Renal pelvis (tissue), 12 donors: ENCODE measurements at places on chromosomes 5 and 9. TPM values are rescaled to one million over a fixed set of nuclear protein-coding genes. Genes with fewer than 3 reads are reported as not detected.

Gene CDO1
- 24.5 TPM for polyA plus RNA-seq

GRCh38 chr9:124849801-124850200 lies 3.5 kb upstream of the WDR38 start:
- no peak for DNase-seq

GRCh38 chr9:135811801-135812200 lies 95.5 kb downstream of the CAMSAP1 start:
- DNase-seq = no peak

DNA sequence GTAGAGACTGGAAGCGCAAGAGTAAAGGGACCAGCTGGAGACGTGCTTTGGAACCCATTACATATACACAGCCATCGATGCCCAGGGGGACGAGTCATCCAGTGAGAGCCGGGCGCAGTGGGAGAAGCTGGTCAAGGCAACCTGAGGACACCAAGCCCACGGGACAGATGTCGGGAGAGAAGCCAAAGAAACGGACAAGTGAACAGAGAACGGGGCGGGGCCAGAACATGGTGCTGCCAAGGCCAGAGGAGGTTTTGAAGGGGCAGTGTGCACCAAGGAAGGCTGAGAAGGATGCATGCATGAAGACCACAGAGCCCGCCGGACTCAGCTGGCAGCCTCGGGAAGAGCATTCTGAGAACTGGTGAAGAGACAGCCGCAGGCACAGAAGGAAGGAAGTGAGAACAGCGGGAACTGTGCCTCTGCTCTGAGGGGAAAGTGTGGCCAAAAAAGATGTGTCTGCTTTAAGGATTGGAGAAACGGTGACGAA lies 20.3 kb downstream of the CAMSAP1 start:
- DNase-seq = no peak

- DNase-seq = peak; percentile 43
Measured at GRCh38 chr5:62578540-62578939, at the start of gene LRRC70. Gene LRRC70 (plus strand): TSS chr5:62578819. CDS start chr5:62579439, 620 bp downstream.

Gene P4HA2
- polyA plus RNA-seq = 32.5 TPM

GRCh38 chr5:74261866-74262265 lies 378.7 kb downstream of the ENC1 start:
- no peak for DNase-seq

DNA sequence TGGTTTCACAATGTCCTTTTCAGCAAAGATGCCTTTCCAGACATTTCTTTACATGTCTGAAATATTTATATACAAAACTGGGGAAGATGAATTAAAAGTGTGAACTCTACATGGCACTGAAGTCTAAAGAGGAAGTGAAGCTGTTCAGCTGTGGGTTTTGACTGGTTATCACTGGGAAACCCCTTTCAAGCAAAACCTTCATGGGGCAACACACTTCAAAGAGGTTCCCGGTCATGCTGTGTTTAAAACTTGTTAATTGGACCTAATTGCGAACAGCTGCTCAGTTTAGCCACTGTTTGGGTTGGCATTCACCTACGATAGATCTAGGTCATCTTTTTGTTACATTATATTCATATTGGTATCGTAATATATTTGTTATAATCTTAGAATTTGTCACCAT lies 20.0 kb upstream of the GDNF start:
- no peak for DNase-seq

Gene PCDHGB7
- polyA plus RNA-seq = 16.1 TPM

DNA sequence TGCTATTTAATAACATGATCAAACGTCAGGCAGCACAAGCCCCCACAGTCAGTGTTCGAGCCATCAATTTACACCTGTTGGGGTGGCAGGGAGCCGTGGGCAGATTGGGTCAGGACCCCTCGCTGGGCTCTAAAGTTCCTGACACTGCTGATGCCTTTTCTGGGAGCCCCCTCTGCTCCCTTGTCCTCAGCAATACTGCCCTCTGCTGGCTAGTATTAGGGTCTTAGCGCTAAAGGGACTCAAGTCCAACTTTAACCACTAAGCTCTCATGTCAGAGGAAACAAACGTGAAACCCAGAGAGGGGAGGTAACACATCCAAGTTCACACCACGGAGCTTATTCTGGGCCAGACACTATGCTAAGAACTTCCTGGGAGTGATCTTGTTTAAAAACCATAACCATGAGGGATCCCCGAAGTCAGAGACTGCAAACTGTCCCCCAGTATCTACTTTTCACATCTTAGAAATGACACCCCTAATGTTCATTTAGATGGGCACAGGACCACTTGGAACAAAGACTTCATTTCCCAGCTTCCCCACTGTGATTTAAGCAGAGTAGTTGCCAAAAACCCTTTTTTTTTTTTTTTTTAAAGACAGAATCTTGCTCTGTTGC lies 20.4 kb downstream of the ANKS6 start:
- peak; percentile 61 for DNase-seq

DNA sequence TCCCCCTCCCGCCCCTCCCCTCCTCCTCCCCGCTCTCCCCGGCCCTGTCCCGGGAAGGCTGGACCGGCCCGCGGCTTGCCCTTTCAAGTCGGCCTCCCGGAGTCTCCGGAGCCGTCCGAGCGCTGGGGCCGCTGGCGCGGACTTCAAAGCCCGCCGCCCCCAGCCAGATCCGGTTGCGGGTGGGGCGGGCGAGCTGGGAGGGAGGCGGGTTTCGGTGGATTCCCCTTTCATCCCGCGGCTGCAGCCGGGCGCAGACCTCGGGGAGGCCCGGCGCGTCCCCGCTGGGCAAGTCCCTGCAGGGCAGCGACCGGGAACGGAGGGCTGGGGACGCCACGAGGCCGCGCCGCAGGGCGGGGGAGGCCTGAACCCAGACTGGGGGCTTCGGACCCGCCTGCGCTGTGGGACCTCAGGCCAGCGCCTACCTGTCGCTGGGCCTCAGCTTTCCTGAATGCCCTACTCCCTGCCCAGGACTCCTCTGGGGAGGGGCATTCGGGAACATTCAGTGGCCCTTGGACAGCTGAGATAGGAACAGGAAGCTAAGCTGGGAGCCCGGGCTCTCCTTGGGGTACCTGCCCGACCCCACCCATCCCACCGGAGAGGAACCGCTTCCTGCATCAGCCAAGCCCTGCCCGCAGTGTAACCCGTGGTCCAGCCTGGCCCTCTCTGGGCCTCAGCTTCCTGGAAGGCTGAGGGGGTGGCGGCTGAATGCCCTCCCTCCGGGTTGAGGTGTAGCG lies 23.4 kb downstream of the C9orf50 start:
- DNase-seq = peak; percentile 83

GRCh38 chr5:56983593-56984361 lies 31.9 kb upstream of the MIER3 start:
- DNase-seq = no peak

Gene ELOVL7
- 9.4 TPM for polyA plus RNA-seq

- DNase-seq = no peak
Measured at GRCh38 chr5:54886866-54887265, 98.5 kb downstream of the ESM1 start.

DNA sequence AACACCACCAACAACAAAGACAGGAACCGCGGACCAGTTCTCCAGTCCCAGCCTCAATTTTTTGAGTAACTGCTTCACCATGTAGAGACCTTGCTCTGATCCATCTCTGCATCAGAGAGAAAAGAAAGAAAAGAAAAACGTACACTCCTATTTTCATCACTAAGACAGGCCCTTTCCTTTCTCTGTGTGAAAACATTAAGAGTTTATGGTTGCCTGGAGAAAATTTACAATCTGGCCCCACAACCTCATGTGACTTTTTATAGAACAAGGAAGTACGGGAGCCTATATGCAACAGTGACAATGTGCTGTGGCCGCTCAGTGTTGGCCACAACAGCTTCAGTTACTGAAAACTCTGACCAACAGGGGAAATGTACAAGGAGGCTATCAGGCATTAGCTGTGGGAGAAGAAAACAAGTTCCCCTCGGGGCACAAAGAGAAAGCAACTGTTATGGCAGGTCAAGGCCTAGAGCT lies 272.9 kb upstream of the PTGER4 start:
- DNase-seq = peak; percentile 34

DNA sequence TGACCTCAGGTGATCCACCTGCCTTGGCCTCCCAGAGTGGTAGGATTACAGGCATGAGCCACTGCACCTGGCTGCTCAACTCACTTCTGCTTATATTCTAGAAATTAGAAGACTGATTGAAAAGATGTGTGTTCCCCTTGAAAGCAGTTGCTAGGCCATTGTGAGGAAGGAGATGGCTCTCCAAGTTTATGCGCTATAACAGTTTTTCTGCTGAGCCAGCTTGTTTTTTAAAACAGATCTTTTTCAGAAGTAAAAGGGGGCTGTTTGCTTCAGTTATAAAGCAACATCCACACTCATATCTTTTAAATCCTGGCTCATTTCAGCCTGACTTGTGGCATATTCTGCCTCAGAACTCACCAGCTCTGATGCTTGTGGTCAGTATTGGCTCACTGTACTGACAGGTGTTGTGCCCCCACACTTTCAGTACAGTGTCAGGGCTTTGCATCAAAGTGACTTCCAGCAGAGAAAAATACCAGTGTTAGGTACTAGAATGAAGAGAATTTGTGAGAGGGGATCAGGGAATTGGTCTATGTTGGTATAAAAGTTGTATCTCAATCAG lies 49.4 kb downstream of the NUP214 start:
- no peak for DNase-seq

DNA sequence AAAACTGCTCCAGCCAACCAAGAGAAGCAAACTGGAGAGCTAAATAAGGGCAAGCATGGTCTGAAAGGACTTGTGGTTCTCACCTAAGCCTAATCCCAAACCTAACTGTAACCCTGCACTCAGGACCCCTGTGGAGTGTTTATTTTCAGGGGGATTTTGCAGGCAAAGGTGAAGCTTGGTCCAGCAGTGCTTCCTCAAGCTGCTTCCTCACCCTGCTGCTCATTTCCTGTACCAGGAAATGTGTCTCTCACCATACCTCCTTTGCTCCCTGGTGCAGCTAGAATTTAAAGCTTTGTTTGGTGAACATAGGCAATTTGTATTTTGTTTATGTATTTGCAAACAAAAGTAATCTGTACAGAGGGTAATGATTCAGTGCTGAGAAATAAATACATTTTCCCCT lies 50.2 kb downstream of the CARTPT start:
- no peak for DNase-seq

DNA sequence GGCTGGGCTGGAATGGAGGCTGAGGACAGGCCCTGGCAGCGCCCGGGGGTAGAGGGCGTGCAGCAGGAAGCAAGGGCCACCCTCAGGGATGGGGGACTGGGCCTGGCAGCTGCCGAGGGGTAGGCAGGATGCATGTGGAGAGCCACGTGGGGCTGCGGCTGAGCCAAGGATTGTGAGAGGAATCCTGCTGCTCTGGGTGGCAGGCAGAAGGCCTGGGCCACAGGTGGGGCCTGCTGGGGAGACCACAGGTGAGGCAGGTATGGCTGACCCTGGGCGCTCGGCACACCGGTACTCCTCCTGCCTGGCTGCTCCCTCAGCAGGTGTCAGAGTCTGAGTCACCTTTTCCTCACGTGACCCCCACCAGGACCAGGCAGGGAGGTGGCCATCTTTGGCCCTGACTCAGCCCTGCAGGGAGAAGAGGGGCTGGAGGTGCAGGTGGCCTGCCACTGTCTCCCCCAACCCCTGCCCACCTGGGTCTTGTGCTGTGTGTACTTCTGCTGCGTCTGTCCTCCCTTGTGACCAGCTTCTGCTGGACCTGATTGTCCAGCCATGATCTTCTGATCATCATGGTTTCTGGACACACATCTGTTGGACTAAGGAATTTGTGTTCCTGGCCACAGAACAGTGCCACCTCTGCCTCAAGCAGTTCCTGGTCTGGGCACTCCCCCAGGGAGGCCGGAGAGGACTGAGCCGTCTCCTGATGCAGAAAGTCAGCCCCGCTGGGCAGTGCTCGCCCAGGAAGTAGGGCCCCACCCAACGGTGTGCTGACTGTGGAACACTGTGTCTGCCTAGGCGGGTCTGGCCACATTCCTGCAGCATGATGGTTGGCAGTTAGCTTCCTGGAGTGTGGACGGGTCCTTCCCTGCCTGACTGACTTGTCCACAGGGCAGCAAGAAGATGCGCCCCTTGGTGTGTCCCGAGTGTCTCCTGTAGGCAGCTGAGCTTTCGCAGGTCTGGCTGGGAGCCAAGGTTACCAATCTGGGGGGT lies 6.4 kb downstream of the ARRDC1 start:
- no peak for DNase-seq

- DNase-seq = no peak
Measured at GRCh38 chr5:169781420-169782345, 144.6 kb downstream of the DOCK2 start.

GRCh38 chr5:168370831-168371230 lies 79.4 kb downstream of the WWC1 start:
- DNase-seq = no peak

GRCh38 chr9:120507936-120508510 lies 71.9 kb downstream of the CDK5RAP2 start:
- DNase-seq = no peak

DNA sequence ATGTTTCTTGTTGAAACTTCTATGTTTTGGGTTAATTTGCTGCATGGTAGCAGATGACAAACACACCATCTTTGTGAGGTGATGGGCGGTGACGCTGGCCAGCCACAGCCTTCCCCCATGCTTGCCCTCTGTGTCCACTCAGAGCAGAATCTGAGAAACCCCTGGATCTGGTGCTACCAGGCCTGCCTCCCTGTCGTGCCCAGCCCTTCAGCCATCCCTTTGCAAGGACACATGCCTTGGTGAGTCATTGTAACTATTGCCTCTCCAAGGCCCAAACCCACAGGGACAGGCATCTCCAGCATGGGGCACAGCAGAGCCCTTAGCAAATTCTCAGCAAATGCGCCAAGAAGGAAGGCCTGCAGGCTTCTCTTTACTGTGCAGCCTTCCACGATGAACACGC lies 48.1 kb upstream of the FCN1 start:
- DNase-seq = no peak

DNA sequence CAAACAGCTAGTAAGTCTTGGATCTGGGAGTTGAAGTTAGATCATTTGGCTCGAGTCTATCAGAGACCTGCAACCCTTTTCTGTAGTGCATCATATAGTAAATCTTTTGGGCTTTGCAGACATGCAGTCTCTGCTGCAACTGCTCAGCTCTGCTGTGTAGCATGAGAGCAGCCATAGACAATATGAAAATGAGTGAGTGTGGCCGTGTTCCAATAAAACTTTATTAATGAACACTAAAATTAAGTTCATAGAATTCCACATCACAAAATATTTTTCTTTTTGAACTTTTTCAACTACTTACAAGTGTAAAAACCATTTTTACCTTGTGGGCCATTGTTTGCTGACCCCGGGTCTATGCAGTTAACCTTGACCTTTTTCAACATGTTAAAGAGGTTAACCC lies 35.2 kb downstream of the ROPN1L start:
- DNase-seq = no peak

DNA sequence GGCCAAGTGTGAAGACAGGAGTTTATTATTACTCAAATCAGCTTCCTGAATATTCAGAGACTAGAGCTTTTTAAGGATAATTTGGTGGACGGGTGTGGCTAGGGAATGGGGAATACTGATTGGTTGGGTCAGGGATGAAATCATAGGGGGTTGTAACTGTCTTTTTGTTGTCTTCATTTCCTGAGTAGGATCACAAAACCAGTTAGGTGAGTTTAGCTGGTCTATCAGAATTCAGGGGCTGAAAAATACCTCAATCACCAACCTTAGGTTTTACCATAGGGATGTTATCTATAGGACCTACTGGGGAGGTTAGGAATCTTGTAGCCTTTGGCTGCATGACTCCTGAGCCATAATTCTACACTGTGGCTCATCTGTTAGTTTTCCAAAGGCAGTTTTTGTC lies 235.8 kb downstream of the YTHDC2 start:
- DNase-seq = no peak
